ENCODE measurements at places on chromosomes 13 and 19. TPM values are rescaled to one million over a fixed set of nuclear protein-coding genes. Genes with fewer than 3 reads are reported as not detected.

The PLVAP gene
- total RNA-seq, result 5.2 TPM

The CEACAM4 gene
- total RNA-seq, result not detected

The LILRA2 gene
- total RNA-seq, result not detected

The SYDE1 gene
- 14.3 TPM for total RNA-seq

The TMEM238 gene
- total RNA-seq, result 0.22 TPM
